ENCODE measurements at places on chromosomes 6 and 20.

GRCh38 chr20:11451793-11452291 lies 465.9 kb upstream of the BTBD3 start:
- DNase-seq, result no peak

DNA sequence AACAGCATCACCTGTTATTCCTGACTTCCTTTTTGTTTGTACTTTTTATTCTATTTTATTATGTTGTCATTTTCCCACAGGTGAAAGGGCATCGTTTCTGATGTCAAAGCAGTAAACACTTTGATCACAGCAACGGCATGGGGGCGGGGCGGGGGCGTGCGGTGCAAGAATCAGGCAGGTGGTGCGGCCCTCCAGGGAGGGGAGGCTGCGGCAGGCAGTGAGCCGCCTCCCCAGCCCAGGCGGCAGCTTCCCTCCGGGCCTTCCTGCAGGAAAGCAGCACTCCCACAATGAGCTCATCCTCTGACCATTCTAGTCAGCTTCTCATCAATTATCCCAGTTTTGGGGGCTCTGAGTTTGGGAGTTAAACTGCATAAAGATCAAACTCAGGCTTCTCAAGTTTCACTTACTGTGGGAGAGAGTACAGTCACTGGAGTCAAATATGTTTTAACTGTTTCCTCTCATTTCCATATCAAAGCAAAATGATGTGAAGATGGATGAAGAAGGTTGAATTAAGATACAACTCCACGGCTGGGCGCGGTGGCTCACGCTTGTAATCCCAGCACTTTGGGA lies 608.4 kb upstream of the AGPAT4 start:
- no peak for DNase-seq

GRCh38 chr20:64138276-64138815 lies 25.9 kb upstream of the MYT1 start:
- no peak for DNase-seq

DNA sequence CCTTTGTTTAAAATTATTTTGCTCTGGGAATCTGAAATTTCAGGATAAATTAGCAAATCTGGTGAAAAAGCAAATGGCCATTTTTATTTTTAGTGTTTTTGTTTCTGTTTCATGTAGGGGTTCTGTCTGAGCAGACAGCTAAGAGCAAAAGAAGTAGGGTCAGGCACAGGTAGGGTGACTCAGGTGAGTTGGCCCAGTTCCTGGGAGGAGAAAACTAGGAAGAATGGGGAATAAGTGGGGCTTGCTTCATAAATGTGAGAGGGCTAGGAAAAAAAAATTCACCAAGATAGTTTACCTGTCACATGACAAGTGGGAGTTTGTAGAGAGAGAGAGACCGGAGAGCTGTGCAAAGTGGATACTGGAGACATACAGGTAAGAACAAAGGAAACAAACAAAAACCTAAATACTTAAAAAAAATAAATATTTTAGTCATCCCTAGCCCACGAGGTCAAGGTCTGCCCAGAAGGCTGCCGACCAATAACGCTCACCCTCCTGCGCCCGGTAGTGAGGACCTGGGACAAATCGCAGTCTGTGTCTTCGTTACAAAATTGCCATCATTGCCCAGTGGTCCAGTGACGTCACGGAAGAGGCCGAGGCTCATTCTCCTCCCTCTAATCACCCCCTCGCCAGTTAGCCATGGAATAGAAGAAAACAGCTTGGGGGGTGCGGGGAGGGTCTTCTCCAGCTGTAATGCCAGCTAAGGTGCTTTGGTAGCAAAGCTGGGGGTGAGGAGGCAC lies 2.3 kb downstream of the THBD start:
- DNase-seq, result no peak

DNA sequence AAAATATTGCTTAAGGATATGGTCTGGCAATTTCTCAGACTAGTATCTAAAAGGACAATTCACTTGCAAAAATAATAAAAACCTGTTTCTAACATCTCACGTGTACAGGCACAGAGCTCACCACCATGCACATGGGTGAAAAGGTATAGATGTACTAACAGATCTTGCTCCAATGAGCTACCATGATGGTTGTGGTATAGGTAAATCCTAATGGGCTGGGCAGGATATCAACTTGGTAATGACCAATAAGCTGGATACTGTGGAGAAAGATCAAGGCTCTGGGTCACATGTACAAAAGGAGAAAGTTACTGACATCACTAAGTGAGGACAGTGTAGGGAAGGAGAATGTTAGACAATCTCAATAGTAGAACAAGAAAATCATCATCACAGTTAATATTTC lies 111.0 kb upstream of the NUP153 start:
- DNase-seq, result no peak

- DNase-seq, result no peak
These were observed 32.5 kb upstream of the DSN1 start for GRCh38 chr20:36806049-36806448.

DNA sequence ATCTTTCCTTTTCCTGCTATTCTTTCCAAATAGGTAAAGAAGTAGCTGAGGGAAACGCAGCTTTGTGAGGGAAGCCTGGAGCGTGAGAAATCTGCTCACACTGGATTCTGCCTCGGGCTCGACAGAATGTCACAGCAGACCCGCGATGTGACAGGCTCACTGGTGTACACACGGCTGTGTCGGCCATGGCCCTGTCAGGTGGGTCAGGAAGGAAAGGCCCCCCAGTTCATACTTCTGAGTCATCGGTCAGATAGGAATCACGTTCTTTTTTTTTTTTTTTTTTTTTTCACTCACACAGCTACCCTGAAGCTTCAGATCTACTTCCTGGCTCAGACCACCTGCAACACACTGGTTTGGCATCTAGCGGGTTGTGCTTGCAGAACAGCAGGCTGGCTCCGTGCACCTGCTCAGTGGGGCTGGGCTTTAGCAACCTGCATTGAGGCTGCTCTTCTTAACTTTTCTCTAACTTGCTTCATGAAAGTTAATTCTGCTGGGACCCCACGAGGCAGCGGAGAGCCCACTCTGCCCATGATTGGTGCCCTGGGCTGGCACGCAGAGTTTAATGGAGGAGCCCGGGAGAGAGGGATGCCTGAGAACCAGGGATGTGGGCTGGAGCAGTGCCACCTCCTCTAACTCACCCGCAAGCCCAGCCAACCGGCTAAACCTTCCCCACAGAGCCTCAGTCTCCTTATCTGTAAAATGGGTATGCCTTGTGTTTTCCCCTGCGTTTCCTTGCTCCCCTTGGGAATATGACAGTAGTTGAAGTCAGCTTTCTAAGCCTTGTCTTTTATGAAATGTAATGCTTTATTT lies 61.5 kb upstream of the FNDC1 start:
- DNase-seq, result no peak

DNA sequence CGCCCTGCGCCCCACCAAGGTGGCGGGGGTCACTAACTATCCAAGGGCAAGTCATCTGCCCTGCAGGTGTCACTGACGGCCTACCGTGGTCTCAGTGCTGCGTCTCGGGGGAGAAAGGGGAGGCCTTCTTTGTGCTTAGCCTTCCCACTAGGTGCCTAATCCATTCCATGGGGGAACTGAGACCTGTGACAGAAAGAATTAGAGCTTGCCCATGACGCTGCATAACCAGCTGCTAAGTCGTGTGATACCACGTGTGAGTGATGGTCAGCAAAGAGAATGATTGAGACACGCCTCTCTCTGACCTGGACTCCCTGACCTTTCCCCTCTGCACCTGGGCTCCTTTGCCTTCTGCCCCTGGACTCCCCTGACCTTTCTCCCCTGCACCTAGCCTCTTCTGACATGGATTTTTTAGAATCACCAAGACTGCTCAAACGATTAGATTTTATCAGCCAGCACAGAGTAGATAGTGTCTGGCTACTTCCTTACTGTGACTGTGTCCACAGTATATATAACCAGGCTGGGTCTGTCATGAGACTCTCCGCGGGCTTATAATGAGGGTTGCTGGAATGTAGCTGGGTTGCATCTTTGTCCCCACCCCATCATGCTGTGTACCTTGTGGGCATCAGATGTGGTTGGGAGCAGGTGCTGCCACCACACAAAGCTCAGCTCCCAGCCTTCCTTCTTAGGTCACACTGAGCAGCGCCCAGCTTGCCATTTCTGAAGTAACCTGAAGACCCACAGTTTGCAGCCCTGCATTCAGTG lies 140.6 kb downstream of the TMEM242 start:
- no peak for DNase-seq

GRCh38 chr20:2872459-2873009 lies 747 bp upstream of the PTPRA start:
- DNase-seq, result peak; percentile 61

DNA sequence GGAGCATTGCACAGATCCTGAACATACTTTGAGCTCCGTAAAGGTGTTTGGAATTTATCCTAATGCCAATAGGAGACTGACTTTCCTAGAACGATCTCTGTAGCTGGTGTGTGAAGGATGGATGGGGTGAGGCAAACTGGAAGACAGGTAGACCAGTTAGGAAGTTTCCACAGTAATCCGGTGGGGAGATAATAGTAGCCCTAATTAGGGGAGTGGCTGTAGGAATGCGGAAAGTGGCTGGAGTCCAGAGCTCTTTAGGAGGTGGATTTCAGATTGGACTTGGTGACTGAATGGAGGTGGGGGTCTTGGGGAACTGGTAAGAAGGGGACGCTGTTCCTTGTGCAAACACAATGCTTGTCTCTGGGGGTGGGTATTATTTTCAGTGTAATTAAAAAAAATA lies 146.3 kb downstream of the SOX4 start:
- DNase-seq, result no peak

- no peak for DNase-seq
These were observed 55.6 kb downstream of the EZR start for GRCh38 chr6:158763434-158764182.
